ENCODE measurements at places on chromosomes 3 and 15.
A peak's percentile ranks its signal among the peaks of the same experiment; 100 is the strongest.

DNA sequence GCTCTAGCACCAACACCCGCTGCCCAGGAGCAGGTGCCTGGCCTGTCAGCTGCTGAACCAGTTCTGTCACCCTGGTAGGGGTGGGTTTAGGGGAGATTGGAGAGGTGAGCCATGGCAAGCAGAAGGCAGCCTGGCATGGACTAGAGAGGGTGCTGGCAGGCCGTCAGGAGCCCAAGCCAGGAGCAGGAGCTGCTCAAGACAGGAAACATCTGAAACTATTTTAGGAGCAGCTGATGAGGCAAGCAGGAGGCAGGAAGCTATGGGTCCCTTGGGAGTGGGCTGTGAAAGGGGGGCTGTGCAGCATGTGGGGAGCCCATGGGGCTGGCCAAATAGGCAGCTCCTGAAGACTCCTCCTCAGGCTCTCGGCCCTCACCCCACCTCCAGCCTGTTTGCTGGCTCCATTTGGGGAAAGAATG is 2.3 kb downstream of the INKA1 start:
- no peak for DNase-seq

DNA sequence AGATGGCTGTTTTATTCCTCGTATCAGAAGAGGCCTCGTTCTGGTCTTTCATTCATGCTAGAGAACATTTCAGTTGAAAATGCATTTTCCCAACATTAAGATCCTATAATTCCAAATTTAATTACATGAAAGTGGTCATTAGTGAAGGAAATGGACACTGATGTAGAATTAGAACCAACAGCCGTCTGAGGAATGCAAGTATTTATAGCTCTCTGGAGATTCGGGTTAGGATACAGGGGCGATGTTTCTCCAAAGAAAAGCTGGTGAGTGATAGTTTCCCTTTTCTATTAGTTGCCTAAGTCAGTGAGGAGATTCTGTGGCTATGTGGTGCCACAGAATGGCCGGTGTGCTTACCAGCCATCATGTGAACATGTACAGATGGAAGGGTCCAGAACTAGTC is 109.0 kb upstream of the IL12A start:
- DNase-seq, result no peak

GRCh38 chr3:26307787-26308186 is 314.8 kb upstream of the LRRC3B start:
- DNase-seq, result no peak

DNA sequence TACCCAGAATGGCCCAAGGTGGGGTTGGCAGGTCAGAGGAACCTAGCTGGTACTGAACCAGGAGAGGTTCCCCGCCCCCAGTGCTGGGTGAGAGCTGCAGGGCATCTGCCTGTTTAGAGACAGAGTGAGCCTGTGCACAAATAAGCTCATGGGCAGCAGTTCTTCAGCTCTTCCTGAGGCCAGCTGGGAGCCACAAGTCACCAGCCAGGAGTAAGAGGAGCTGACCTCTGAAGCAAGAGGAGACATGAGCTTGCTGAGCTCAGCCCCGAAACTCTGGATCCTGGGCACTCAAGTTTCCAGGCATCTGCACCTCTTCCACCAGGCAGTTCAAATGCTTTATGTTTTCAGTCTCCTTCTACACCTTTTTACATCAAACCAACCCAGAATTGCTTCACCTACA is 2.1 kb downstream of the RTP2 start:
- no peak for DNase-seq

- peak; percentile 46 for DNase-seq
Observed at GRCh38 chr15:91921188-91921842, 67.8 kb downstream of the SLCO3A1 start.

DNA sequence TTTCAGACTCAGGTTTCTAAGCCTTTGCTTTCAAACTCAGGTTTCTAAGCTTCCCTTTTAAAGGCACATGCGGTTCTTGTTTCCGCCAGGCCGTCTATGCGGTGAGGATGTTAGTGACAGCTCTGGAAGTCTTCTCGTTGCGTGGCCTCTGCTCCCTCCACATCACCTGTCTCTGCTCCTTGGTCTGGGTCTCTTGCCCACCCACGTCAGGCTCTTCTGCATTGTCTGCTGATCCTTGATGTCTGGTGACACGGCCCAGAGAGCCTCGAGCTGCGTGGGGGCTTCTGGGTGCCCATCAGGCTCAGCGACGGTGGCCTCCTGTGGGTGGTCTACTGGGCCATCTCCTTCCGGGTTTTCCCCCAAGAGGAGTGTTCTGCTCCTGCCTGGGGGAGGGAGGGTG is 30.5 kb downstream of the KLF13 start:
- DNase-seq, result peak; percentile 51

- no peak for DNase-seq
Observed at GRCh38 chr3:123627673-123628670, 43.1 kb upstream of the HACD2 start.

GRCh38 chr15:42940527-42940926 is 19.9 kb upstream of the TTBK2 start:
- no peak for DNase-seq

DNA sequence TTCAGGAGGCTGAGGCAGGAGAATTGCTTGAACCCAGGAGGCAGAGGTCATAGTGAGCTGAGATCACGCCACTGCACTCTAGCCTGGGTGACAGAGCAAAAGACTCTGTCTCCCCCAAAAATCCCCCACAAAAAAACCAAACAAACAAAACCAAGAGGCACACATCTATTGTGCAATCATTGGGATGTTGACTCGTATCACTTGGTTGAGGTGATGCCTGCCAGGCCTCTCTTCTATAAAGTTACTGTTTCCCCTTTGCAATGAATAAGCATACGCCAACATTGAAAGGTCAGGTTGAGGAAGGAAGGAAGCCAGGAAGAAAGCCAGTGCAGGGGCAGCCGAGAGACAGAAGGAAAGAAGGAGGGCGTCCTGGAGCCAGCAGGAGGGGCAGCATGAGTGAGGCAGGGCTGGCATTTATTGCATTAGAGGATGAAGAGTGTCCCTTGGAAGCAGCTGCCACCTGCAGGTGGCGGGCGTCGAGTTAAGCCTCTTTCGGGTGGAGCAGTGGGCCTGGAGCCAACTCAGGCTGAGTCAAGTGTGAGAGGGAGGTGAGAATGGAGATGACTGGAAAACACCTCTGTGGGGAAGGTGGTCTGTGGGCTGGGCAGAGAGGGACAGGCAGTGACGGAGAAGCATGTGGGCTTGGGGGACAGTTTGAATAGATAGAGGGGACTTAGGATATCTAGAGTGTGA is 8.3 kb upstream of the CSPG4 start:
- DNase-seq, result no peak

GRCh38 chr3:42148086-42148848 is 57.1 kb downstream of the TRAK1 start:
- no peak for DNase-seq

DNA sequence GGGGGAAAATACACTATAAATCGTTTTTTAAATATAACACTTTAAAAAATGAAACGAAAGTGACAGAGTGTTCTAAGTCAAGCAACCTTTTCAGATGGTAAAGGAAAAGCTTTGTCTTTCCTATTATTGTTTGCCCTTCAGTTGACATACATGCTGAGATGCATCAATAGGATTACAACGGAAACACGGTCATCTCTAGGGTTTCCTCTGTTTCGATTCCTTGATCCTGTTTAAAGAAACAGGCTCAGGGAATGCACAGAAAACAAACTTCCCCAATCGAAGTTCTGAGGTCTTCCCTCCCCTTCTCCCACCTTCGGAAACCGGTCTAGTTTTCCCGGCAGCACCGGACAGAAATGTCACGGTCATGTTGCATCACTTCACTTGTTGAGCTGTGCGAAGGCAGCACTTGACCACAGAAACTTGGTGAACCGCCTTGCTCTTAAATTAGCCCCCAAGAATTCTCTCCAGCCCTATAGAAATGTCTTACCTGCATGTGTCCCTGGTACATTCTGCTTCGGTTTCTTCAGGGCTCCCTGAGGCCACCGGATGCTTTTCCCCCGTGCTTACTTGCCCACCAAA is 556 bp downstream of the PEX5L start:
- no peak for DNase-seq

GRCh38 chr3:149612456-149612855 is 45.4 kb downstream of the WWTR1 start:
- no peak for DNase-seq

DNA sequence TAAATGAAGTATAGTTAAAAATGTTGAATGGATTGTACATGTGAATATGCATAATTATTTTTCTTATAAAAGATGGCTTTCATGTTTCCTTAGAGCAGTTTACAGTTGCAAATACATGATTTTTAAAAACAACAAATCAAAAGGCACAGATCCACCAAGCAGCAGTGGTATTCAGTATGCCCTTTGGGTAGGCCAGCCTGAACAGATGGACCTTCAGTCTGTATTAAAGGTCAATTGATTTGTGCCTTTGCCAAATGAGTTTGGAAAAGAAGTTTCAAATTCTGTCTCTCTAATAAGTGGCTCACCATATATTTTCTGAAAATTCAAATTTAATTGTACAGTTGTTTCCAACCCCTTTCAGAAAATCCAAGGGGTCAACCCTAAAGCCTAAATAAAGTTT is 477.1 kb downstream of the NSUN3 start:
- DNase-seq, result no peak

DNA sequence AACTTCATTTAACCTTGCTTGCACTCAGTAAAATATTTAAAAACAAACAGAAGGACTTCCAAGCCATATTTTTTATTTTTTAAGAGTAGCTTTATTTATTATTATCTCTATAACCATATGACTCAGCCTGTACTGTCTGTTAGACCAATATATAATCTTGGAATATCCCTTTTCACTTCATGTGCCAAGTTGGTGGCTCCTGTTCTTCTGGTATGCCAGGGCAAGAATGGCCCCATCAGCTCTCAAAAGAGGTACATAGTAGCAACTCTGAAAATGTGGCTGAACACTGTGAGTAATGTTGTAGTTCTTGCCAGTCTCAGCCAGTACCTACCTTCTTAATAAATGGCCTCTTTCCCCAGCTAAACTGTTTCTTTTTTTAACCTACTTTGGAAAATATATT is 257.0 kb upstream of the UBE2E1 start:
- DNase-seq, result no peak

GRCh38 chr3:196341137-196341536 is 2.9 kb upstream of the TM4SF19 start:
- DNase-seq, result no peak

GRCh38 chr3:139287557-139287956 is 56.3 kb upstream of the MRPS22 start:
- no peak for DNase-seq

DNA sequence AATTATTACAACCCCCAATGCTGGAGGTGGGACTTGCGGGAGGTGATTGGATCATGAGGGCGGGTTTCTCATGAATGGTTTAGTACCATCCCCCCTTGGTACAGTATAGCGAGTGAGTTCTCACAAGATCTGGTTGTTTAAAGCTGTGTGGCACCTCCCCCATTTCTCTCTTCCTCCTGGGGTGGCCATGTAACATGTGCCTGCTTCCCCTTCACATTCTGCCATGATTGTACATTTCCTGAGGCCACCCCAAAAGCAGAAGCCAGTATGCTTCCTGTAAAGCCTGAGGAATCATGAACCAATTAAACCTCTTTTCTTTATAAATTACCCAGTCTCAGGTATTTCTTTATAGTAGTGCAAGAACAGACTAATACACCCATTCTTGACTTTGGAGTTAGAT is 20.3 kb upstream of the PROK2 start:
- DNase-seq, result no peak

GRCh38 chr3:29639578-29640290 is 358.9 kb downstream of the RBMS3 start:
- DNase-seq, result no peak

DNA sequence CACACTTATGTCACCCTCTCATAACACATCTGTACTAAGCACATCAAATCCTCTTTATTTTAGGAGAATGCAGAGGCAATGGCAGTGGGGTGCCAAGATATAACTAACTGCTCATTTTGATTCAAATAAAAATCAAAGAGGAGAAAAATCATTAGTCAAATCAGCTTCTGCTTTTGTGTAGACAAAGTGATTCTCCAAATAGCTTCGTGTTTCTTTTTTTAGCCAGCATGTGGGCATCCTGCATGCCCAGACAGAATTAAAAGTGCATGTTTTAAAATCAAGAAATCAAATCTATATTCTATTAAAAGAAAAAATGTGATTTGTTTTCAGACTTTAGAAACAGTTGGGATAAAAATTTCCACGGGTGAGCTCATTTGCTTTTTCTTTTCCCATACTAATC is 761.3 kb upstream of the CFAP20DC start:
- no peak for DNase-seq

DNA sequence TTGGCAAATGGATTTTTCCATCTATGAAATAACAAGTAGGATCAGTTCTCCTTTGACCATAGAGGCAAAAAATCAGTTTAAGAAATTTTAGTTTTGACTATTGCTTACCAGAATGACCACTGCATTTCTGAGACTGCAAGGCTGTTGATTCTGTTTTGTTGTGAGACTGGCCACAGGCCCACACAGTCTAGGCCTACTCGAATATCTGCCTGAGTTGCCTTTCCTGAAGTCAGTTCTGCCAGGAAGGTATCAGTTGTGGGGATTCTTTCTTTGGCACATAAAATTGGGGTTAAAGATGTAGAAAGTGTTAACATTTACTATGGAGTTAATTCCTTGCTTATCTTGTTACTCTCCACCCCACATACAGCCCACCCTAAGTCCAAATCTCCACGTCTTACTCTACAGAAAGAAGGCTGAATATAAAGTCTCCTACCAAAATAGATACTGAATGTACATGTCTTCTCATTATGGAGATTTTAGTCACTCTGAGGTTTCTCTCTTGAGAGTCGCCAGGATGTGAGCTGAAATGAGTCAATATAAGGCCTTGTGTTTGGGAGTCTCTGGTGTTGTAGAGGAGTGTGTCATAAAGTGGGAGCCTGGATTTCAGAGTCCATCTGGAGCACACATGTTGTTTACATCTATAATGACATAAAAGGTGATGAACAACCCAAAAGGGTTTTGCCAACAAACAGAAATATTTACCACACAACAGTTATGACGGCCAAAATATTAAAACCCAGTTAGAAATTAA is 45.0 kb upstream of the WWTR1 start:
- no peak for DNase-seq

DNA sequence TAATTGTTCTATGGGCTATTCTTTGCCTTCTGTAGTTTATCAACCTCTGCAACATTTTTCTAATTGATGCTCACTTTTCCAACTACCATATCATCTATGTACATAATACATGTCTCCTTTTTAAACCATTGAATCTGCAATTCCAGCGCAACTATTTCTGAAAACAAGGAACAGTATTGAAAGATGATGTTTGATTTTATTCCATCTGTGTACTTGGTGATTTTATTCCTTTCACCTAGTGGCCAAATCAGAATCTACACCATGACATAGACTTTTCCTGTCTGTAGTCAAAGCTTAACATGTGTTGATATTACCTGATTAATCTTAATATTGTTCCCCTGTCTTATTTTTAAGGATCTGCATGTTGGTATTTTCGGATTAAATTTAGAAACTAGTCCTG is 13.0 kb downstream of the NKTR start:
- DNase-seq, result no peak

GRCh38 chr3:134976948-134977347 is 181.9 kb downstream of the EPHB1 start:
- no peak for DNase-seq

- no peak for DNase-seq
Observed at GRCh38 chr3:192940129-192940528, 22.5 kb upstream of the MB21D2 start.

GRCh38 chr3:26084629-26085028 is 294.7 kb downstream of the OXSM start:
- no peak for DNase-seq

GRCh38 chr3:107913701-107914100 is 177.1 kb downstream of the CD47 start:
- DNase-seq, result no peak

GRCh38 chr15:36826948-36827347 is 247.5 kb downstream of the CDIN1 start:
- no peak for DNase-seq
